HepG2 (cell line): ENCODE measurements at places on chromosomes 3 and 15. TPM values are rescaled to one million over a fixed set of nuclear protein-coding genes. Genes with fewer than 3 reads are reported as not detected.

- no peak for DNase-seq
Observed at GRCh38 chr3:116947148-116947547, 237.6 kb downstream of the TUSC7 start.

DNA sequence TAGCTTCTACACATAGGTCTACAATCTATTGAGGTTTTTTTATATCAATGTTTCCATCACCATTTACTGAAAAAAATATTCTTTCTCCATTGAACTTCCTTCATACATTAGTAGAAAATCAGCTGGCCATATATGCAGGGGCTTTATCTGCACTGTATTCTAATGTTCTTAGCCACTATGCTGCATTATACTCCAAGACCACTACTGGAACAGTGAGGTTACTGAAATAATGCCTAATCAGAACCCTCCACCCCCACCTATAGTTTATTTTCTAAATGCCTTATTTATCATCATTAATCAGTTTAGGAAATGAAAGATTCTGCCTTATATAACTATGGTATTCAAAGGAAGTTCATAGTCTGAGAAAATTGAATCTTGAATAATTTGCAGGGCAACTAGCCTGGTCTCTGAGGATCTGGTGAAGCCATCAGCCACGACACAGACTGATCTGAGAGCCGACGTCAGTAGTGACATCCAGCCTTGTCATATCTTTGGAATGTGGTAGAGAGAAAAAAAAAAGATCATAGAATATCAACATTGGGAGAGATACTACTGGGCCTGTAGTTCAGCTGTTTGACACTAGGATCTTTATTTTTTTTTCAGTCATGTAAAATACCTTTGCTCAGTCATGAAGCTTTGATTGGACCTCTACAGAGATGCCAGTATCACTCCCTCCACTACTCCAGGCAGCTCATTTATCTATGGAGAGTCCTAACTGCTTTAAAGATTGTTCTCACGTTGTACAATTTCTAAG, 66.6 kb downstream of the P3H2 start:
- no peak for DNase-seq

- DNase-seq = no peak
Observed at GRCh38 chr3:154758109-154758868, 321.8 kb upstream of the MME start.

WDR72 gene
- total RNA-seq = 0.60 and 1.2 TPM in 2 replicates

DNA sequence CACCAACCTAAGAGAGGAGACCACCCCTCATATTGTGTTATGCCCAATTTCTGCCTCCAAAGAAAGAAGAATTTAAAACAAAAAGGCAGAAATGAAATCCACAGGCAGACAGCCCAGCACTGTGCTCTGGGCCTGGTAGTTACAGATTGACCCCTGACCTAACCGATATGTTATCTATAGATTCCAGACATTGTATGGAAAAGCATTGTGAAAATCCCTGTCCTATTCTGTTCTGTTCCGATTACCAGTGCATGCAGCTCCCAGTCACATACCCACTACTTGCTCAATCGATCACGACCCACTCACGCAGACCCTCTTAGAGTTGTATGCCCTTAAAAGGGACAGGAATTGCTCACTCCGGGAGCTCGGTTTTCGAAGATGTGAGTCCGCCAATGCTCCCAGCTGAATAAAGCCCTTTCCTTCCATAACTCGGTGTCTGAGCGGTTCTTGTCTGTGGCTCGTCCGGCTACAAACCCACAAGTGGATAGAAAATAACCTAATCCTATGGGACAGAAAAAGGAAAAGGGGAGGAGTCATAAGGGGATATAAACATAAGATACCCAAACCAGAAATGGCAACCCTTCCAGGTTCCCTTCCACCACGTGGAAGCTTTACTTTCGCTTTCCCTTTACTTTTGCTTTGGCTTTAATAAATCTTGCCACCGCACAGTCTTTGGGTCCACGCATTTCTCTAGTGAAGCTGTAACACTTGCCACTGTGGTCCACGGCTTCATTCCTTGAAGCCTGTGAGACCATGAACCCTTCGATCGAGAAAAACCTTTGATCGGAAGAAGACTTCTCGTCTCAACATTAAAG, 1.7 kb upstream of the CFAP91 start:
- no peak for DNase-seq

GRCh38 chr3:43854283-43854682, 163.5 kb downstream of the ABHD5 start:
- DNase-seq = no peak

DNA sequence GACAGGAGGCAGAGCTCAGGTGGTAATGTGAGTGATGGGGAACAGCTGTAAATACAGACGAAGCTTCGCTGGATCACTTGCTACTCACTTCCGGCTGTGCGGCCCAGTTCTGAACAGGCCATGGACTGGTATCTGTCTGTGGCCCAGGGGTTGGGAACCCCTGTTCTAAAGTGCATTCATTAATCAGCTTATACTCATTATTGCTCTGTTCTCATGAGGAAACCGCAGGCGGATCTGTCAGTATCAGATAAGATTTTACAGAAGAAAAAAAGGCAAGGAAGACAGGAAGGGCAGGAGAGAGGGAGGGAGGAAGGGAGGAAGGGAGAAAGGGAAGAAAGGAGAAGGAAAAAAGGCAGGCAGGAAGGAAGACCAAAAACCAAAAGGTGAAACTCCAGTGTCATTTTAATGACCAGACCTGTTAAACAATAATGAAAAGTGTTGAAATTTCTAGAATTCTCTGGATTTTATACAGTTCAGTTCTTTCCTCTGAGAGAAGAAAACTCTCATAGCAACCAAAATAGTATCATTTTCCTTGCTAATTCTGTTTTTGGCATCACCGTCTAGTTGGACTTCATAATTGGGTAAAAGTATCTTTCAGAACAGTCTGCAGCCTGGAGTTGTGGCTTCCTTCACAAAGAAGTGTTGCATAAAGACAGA, 128.0 kb upstream of the PROK2 start:
- DNase-seq = no peak

DNA sequence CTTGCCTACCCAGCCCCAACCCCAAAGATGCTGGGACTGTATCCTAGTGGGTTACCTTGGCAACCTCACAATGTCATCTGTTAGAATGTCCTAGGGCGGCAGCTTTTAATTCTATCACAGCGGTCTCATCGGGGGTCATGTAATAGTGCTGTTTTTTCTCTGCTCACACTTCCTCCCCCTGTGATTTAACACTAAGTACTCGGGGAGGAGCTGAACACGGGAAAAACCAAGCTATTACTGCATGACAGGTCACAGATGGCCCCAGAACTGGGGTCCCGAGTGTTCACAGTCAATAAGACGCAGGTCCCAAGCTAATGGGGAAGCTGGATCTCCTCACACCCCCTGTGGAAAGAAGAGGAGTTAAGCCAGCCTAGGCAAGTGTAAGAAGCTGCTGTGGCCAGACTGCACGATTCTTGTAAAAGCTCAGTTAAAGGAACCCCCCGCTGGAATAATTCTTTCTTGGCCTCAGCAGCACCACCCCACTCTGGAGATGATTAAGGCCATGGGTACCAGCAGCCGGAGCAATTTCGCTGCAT, 2.5 kb upstream of the RFTN1 start:
- DNase-seq = no peak

LCTL gene
- total RNA-seq = 1.1 and 1.4 TPM in 2 replicates

GRCh38 chr3:17832016-17832415, 89.6 kb upstream of the TBC1D5 start:
- DNase-seq = no peak

- no peak for DNase-seq
Observed at GRCh38 chr15:63362885-63363284, 18.8 kb downstream of the CA12 start.

PLSCR5 gene
- total RNA-seq = not detected in 2 replicates

GRCh38 chr15:97547381-97547780, 413.1 kb upstream of the ARRDC4 start:
- DNase-seq = no peak

TM4SF4 gene
- 0.77 and 0.95 TPM in 2 replicates for total RNA-seq

KLHDC8B gene
- total RNA-seq = 17.2 and 17.7 TPM in 2 replicates

DNA sequence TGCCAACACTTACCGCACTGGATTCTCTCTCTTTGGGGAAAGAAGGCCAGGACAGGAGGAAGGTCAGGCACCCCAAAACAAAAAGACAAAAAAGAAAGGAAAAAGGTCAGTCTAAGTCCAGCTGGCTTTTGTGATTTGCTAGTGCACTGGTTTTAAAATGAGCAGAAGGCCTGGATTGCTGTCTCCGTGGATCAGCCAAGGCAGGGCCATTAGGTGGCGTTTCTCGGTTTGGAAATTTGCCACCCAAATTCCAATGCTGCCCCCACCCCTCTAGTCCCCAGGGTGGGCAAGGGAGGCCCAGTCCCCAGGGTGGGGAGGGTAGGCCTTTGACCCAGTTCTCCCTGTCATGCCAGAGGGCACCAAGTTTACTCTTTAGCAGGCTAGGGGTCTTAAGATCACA, 33.3 kb downstream of the TLE3 start:
- DNase-seq = no peak

SMARCC1 gene
- total RNA-seq = 53.6 and 58.4 TPM in 2 replicates

OXSR1 gene
- 32.6 and 41.1 TPM in 2 replicates for total RNA-seq

- peak; percentile 40 for DNase-seq
Observed at GRCh38 chr3:149967086-149967685, 3.5 kb downstream of the PFN2 start.

- DNase-seq = no peak
Observed at GRCh38 chr15:67244971-67245478, 9.4 kb downstream of the AAGAB start.

GRCh38 chr15:89206908-89207331, 14.5 kb downstream of the RLBP1 start:
- DNase-seq = peak; percentile 56

RPP25 gene
- total RNA-seq = 0.08 and 0.11 TPM in 2 replicates

DNA sequence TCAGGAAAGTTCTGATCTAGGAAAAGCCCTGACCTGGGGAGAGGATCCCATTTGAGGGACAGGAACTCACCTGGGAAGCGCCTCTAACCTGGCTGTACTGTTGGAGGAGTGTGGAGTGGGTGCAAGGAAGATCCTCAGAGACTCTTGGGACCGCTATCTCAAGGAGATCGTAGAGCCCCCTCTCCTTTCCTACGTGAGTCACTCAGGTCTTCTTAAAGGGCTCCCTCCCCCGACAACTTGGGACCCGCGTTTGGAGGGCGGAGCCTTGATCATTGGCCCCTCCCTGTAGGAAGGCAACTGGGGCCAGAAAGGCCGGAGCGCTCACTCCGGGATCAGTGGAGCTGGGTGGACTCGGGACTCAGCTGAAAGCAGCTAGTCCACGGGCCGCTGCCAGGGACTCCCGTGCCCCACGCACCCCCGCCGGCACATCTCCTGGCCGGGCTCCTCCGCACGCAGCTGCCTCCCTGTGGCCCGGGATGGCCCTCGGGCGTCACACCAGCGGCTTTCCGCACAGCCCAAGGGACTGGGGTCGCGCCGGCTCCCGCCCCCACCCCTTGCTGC, 520 bp downstream of the SLC26A6 start:
- peak; percentile 35 for DNase-seq

GPR160 gene
- total RNA-seq = 12.1 and 14.0 TPM in 2 replicates

DNA sequence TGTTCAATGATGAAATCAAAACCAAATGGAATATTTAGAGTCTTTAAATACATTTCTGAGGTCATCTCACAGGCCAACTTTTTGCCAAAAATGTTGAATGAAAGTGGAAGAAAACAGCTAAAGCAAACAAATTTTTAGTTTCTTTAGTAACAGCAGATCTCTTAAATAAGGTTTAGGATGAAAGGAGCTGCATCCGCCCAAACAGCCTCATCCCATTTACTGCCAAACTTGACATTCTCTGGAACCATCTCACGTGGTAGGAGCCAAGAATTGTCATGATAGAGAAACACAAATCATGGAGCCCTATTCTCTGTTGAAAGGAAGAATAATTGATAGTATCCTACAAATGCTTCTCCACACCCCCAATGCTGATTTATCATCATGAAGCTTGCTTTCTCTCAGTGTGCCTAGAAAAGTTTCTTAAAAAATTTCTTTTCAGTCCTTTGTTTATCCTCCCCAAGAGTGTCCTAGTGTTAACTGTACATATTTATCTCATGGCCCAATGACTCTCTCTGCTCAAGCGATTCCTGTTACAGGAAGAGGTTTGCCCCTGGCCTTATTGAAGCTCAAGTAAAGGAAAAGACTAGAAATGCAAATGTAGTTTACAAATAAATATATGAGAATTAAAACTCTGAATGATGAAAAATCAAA, 23.4 kb downstream of the SLC9A9 start:
- DNase-seq = no peak

DNA sequence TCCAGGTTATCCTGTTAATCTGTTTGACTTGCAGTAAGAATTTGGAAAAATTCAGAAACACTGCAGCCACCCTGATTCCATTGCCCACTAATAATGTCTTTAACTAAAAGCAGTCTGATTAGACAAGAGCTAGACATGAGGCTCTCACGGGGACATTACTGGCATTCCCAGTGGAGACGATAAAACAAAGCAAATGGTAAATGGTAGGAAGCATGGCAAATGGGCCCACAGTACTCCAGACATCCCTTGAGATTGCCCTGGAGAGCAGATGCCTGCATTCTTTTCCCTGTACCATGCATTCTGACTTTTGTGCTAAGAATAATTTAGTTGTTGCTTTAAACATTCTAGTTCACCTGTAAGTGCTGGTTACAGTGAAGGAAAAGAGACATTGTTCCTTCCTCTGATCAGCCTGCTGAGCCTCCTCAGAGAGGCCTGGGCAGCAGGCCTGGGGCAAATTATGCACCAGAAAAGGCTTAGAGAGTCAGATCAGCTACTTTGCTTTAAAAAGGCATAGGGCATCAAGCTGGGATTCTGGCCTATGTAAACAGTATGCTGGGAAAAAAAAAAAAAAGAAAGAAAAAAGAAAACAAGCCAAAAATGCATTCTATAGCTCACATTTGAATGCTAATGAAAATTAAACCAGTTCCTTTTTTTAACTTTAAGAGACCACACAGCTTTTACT, 204.6 kb downstream of the GABRG3 start:
- DNase-seq = no peak

TM4SF18 gene
- not detected in 2 replicates for total RNA-seq

DNA sequence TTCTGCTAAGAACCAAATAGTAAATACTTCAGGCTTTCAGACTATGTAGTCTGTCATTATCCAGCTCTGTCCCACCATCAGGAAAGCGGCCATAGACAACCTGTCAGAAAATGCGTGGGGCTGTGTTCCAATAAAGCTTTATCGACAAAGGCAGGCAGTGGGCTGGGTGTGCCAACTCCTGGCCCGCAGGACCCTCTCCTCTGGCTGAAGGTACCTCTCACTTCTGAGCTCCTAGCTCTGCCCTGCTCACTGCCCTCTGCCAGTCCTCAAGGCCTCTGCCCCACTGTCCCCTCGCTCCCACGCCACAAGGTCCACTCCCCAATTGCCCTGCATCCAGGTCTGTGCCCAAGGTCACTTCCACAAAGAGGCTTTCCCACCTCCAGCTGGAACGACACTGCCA, 20.0 kb downstream of the SSUH2 start:
- no peak for DNase-seq

GRCh38 chr3:26264708-26265107, 357.9 kb upstream of the LRRC3B start:
- DNase-seq = no peak

- DNase-seq = no peak
Observed at GRCh38 chr3:55373423-55373822, 113.7 kb downstream of the WNT5A start.

GRCh38 chr3:51862886-51863285, 1.5 kb downstream of the IQCF2 start:
- DNase-seq = no peak

SCAMP2 gene
- total RNA-seq = 23.6 and 34.8 TPM in 2 replicates
